Osteoblast (primary cell): ENCODE measurements at places on chromosomes 3 and 15. TPM values are rescaled to one million over a fixed set of nuclear protein-coding genes. Genes with fewer than 3 reads are reported as not detected.

- H3K36me3 ChIP-seq: no peaks in the 10 kb centered on the region
- H3K4me1 ChIP-seq: no peaks in the 10 kb centered on the region
Measured at GRCh38 chr3:43246976-43247375, 39.4 kb upstream of the SNRK start.

Gene CCR8
- not detected in 2 replicates for total RNA-seq

GRCh38 chr15:32844118-32844711 is 126.4 kb downstream of the GREM1 start:
- DNase-seq: no peak
- H3K4me1 ChIP-seq: peaks cover 39% of the 10 kb centered on the region
- peak overlapping the region; percentile 93 for H3K27ac ChIP-seq

GRCh38 chr3:42556089-42556632 is 25.6 kb downstream of the SEC22C start:
- no peak overlapping the region for H3K27ac ChIP-seq
- H3K4me3 ChIP-seq: no peak overlapping the region
- H3K4me1 ChIP-seq: no peaks in the 10 kb centered on the region
- H3K36me3 ChIP-seq: peaks cover 47% of the 10 kb centered on the region
- DNase-seq: no peak

- peak overlapping the region; percentile 86 for H3K4me3 ChIP-seq
- no peaks in the 10 kb centered on the region for H3K36me3 ChIP-seq
- peaks cover 7% of the 10 kb centered on the region for H3K27me3 ChIP-seq
Measured at GRCh38 chr3:183253528-183254486, 754 bp downstream of the B3GNT5 start.

DNA sequence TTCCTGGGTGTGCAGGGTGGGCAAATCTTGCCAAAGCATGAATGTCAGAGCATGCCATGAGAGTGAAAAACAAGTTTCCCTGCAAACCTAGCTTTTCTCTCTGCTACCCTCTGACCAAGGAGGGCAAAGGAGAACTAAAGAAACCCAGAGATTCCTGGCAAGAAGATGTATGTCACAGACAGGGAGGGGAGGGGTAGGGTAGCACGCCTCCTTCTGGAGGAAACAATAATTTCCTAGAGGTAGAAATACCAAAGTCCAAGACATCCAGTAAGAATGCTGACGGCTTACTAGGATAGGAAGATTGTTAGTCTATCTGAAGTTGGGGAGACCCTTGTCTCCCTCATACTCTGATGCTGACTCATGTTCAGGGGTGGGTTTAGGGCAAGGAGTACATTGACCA is 203.9 kb downstream of the NR1D2 start:
- H3K36me3 ChIP-seq: no peaks in the 10 kb centered on the region
- H3K27me3 ChIP-seq: no peaks in the 10 kb centered on the region
- no peak overlapping the region for H3K4me3 ChIP-seq

- no peak for DNase-seq
- H3K27me3 ChIP-seq: no peaks in the 10 kb centered on the region
- H3K27ac ChIP-seq: no peak overlapping the region
- no peak overlapping the region for H3K4me3 ChIP-seq
- no peaks in the 10 kb centered on the region for H3K4me1 ChIP-seq
Measured at GRCh38 chr3:3851621-3852323, 52.5 kb downstream of the LRRN1 start.

GRCh38 chr3:102024270-102024904 is 175.1 kb downstream of the NFKBIZ start:
- no peaks in the 10 kb centered on the region for H3K4me1 ChIP-seq
- H3K27me3 ChIP-seq: no peaks in the 10 kb centered on the region
- H3K4me3 ChIP-seq: no peak overlapping the region
- no peak overlapping the region for H3K27ac ChIP-seq
- DNase-seq: no peak

Gene NOX5
- total RNA-seq: 0.29 and 0.36 TPM in 2 replicates

Gene IDH3A
- total RNA-seq: 29.5 and 30.4 TPM in 2 replicates

Gene CNTN4
- total RNA-seq: under 0.01 TPM in 1 of 2 replicates, not detected in the other

DNA sequence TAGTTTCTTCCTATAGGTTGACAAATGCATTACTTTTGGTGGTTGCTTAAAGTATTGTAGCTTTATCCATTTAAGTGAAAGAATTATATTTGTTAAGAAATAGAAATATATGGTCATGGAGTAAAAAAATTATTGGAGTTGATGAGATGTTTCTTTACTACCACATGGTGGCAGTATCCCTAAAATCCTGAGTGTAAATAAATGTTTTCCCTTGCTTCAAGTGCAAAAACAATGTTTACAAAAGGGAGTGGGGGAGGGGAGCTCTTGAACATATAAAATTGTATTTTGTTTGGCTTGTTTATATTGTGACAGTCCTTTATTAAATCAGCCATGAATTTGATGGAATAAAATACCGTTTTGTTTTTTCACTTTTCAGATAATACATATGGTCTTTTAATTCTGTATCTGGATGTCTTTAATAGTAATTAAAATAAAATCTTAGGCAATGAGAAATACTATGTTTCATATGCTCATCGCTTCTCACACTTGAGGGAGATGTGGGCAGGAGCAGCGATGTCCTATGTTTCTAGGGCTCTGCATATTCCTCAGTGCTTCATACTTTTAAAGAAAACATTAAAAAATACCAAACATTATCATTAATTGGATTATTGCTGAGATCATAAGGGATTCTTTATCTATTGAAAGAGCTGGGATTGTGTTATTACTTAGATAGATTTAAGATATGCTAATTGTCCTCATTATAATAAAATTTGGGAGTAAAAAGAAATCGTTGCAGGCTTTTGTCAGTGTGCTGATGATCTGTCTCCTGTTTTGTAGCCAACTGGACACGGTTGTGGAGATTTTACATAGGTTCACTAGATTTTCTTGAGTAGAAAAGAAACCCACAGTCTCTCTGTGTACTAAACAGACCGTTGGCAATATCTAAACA is 349.7 kb downstream of the TUSC7 start:
- no peak overlapping the region for H3K27ac ChIP-seq
- H3K36me3 ChIP-seq: no peaks in the 10 kb centered on the region
- H3K27me3 ChIP-seq: no peaks in the 10 kb centered on the region
- no peak for DNase-seq
- H3K4me1 ChIP-seq: no peaks in the 10 kb centered on the region

Gene ANKRD63
- total RNA-seq: not detected in 2 replicates

Gene NANOGP8
- total RNA-seq: under 0.01 and 1.2 TPM in 2 replicates
